Aortic smooth muscle cell (primary cell): ENCODE measurements at places on chromosomes 16 and 17. TPM values are rescaled to one million over a fixed set of nuclear protein-coding genes. Genes with fewer than 3 reads are reported as not detected.

ZNF207 gene
- 85.2 and 102 TPM in 2 replicates for total RNA-seq

CCL22 gene
- total RNA-seq, result not detected in 2 replicates

ZNF385C gene
- total RNA-seq, result not detected in 2 replicates

OTOP3 gene
- total RNA-seq, result not detected in 2 replicates

CFAP97D1 gene
- total RNA-seq, result under 0.01 TPM in 2 replicates

ZNF423 gene
- total RNA-seq, result 5.9 and 7.8 TPM in 2 replicates

AOC2 gene
- total RNA-seq, result 0.40 and 0.56 TPM in 2 replicates

RNF222 gene
- not detected in 2 replicates for total RNA-seq

CCL17 gene
- not detected in 2 replicates for total RNA-seq

CRHR1 gene
- not detected in 2 replicates for total RNA-seq

CCL5 gene
- 0.13 TPM in 1 of 2 replicates, not detected in the other for total RNA-seq

FZD2 gene
- 4.4 TPM in 2 replicates for total RNA-seq

TNFRSF12A gene
- total RNA-seq, result 265 and 335 TPM in 2 replicates

GSG1L gene
- not detected in 2 replicates for total RNA-seq

PRR35 gene
- total RNA-seq, result not detected in 2 replicates

RAI1 gene
- 3.8 and 5.8 TPM in 2 replicates for total RNA-seq

CSH1 gene
- total RNA-seq, result not detected in 2 replicates

CRISPLD2 gene
- total RNA-seq, result 1.5 and 4.0 TPM in 2 replicates

PRCD gene
- 1.1 and 1.6 TPM in 2 replicates for total RNA-seq

CDK5R1 gene
- 0.50 and 0.79 TPM in 2 replicates for total RNA-seq

CACNG5 gene
- total RNA-seq, result not detected in 2 replicates

MPP2 gene
- 2.0 and 2.3 TPM in 2 replicates for total RNA-seq

PIRT gene
- total RNA-seq, result not detected in 2 replicates

GNG13 gene
- total RNA-seq, result not detected in 2 replicates

KRTAP4-4 gene
- total RNA-seq, result not detected in 2 replicates

SEPTIN1 gene
- 0.06 and 0.13 TPM in 2 replicates for total RNA-seq

MSLN gene
- total RNA-seq, result not detected in 2 replicates

CCL1 gene
- total RNA-seq, result not detected in 2 replicates

NUBP1 gene
- 21.0 and 21.9 TPM in 2 replicates for total RNA-seq

FBRS gene
- total RNA-seq, result 18.0 and 19.3 TPM in 2 replicates

CES5A gene
- total RNA-seq, result not detected in 2 replicates

KRTAP9-8 gene
- total RNA-seq, result not detected in 2 replicates

MGAT5B gene
- 0.06 and 0.40 TPM in 2 replicates for total RNA-seq

XAF1 gene
- total RNA-seq, result 26.8 and 31.7 TPM in 2 replicates

MYH2 gene
- not detected in 2 replicates for total RNA-seq

OXLD1 gene
- 24.6 and 37.7 TPM in 2 replicates for total RNA-seq

SLC6A4 gene
- total RNA-seq, result 0.40 and 1.6 TPM in 2 replicates

KCNH4 gene
- not detected in 2 replicates for total RNA-seq

EVI2A gene
- total RNA-seq, result 6.6 and 9.9 TPM in 2 replicates

MAPT gene
- total RNA-seq, result 0.13 and 0.19 TPM in 2 replicates

EPN3 gene
- 0.13 TPM in 1 of 2 replicates, not detected in the other for total RNA-seq

TEX19 gene
- not detected in 2 replicates for total RNA-seq

DVL2 gene
- 69.3 and 76.5 TPM in 2 replicates for total RNA-seq

ACSM5 gene
- total RNA-seq, result 0.26 TPM in 1 of 2 replicates, not detected in the other

TLCD3B gene
- total RNA-seq, result 0.19 and 0.40 TPM in 2 replicates

KRTAP1-5 gene
- total RNA-seq, result not detected in 2 replicates

MILR1 gene
- total RNA-seq, result 16.3 and 18.9 TPM in 2 replicates

C17orf58 gene
- total RNA-seq, result 8.0 and 11.5 TPM in 2 replicates

DLX3 gene
- 0.26 and 0.56 TPM in 2 replicates for total RNA-seq

SLFN13 gene
- 2.2 and 3.0 TPM in 2 replicates for total RNA-seq

SALL1 gene
- total RNA-seq, result 0.13 and 0.31 TPM in 2 replicates

OGFOD3 gene
- 20.2 and 24.1 TPM in 2 replicates for total RNA-seq
